Neural crest cell (in vitro differentiated cells): ENCODE measurements at places on chromosomes 4 and X.

DNA sequence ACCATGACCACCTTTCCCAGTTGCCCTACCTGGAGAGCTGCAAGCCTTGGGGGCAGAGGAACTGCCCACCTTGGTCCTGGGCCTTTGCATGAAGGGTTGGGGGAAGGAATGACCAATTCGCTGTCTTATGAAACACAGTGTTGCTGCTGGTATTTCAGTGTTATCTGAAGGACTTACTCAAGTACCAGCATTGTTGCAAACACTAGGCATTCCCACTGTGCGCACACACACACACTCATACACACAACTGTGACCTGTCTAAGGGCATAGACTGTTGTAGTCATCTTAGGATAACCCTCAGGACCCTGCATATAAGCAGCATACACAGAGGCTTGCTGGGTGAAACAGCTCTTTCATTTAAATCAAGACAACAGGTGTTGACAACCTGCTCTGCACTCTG is 210.9 kb downstream of the EVC2 start:
- no peak for DNase-seq

- DNase-seq = no peak
Observed at GRCh38 chr4:13722649-13723048, 95.1 kb upstream of the BOD1L1 start.

- no peak for DNase-seq
Observed at GRCh38 chr4:123866796-123867195, 470.2 kb downstream of the SPRY1 start.

GRCh38 chr4:176939445-176939844 is 146.7 kb upstream of the VEGFC start:
- DNase-seq = no peak

DNA sequence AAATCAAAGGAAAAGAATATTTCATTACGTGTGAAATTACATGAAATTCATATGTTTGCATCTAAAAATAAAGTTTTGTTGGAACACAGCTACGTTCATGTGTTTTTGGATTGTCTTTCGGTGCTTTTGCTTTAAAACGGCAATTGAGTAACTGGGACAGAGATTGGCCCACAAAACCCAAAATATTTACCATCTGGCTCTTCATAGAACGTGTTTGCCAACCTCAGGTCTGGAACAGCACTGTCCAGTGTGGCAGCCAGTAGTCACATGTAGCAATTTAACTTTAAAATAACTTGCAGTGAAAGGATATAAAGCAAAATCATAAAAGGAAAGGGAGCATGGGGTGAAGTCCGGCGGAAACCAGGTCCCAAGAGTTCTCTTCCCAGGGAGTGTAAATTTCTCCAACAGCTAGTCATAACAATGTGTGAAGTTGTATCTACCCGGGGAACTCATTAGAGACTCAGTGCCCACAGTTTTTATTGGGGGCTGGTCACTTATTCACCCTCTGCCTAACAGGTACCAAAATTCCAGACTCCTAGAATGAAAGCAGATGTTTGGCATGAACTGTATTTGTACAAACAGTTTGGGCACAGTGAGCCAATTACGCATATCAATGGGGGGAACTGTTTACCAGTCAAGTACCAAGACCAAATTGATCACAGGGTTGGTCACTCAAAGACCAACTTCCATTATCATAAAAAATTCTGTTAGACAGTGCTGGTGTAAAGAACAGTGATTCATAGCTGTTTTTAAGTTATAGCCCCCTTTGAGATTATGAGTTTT is 10.3 kb downstream of the OCIAD1 start:
- no peak for DNase-seq

GRCh38 chrX:10129229-10129628 is 27.5 kb upstream of the CLCN4 start:
- no peak for DNase-seq

- DNase-seq = no peak
Observed at GRCh38 chr4:68451246-68452211, 4.3 kb downstream of the TMPRSS11E start.

DNA sequence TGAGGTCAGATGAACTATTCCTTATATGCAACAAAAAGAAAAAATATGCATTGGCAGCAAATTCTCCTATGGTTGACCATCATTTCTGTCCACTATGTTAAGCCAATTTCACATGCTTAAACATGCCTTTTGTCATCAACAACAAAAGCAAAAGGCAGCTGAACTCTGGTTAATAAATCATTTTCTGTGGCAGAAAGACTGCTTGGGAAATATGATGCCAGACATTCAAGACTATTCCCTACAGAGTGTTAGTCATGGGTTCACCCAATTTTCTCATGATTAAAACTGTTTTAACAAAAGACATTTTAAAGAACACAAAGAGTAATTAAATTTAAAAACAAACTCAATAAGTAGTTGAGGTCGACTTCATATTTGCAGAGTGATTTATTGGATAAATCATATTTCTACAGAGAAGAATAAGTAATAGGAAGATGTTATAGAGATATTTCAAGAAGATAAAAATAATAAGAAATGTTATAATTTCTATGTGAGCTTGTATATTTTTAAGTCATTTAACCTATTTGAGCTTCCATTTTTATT is 890.6 kb downstream of the STPG2 start:
- DNase-seq = no peak

DNA sequence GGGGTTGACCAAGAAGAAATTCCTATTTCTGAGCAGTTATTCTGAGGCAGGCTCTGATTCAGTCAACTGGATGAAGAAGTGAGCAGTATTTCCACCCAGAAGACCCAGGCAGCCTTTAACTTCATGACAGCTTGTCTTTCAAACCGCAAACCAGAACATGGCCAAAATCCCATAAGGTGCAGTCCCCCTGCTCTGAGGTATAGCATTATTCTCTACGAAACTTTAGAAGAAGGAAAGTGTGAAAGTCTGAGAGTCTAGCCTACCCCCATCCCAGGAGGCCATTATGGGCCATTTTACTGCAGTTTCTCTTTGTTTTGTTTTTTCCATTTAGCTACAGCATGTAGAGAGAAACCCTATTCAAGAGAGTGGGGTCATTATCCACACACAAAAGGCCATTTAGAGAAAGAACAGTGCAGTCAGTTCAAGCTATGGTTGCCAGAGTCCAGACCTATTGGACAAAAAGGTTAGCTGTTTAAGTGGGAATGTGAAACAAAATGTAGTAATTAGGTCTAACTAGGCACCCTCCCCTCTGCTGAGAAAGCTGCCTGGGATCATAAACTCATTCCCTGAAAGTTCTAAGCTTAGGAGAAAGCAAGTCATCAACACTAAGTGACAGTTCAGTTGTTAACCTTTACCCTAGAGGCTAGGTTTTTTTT is 52.1 kb upstream of the RASGEF1B start:
- DNase-seq = no peak

DNA sequence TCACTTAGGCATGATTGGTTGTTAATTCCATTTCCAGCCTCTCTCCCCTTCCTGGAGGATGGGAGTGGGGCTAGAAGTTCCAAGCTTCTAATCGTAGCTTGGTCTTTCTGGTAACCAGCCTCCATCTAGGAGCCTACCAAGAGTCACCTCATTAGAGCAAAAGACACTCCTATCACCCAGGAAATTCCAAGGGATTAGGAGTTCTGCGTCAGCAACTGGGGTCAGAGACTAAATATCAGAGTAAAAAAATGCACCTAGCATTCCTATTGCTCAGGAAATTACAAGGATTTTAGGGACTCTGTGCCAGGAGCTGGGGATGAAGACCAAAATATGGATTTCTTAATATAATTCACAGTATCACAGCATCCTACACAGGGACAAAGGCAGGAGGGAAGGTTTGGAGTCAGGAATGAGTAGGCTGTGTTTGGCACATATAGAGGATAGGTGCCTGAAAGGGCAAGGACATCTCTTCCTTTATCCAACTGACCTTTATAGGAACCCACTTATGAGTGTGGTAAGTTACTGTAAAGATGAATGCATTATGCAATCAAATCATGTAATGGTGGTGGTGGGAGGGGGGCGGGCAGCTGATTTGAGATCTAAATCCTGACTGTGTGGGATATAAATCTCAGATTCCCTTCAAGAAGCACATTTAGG is 30.5 kb upstream of the LIMCH1 start:
- DNase-seq = no peak

GRCh38 chr4:141853091-141853764 is 216.8 kb downstream of the IL15 start:
- no peak for DNase-seq

GRCh38 chrX:7155163-7155562 is 7.2 kb upstream of the PUDP start:
- no peak for DNase-seq

GRCh38 chr4:2646396-2647149 is 109.6 kb downstream of the TNIP2 start:
- no peak for DNase-seq

DNA sequence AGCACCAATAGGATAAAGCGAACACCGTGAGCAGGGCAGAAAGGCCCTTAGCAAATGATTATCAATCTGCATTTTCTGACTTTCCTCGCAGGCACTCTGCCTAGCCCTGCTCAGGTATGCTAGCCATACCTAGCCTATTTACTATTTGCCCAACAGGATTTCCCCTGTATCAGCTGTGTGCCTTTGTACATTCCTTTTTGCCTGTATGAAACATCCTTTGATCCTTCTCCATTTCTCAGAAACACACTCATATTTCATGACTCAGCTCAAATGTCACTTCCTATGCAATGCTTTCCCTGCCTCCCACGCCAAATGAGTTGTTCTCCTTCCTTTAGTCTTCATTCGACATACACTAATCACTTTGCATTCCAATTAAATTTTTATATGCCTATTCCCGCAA is 37.2 kb downstream of the PCDH7 start:
- DNase-seq = no peak

DNA sequence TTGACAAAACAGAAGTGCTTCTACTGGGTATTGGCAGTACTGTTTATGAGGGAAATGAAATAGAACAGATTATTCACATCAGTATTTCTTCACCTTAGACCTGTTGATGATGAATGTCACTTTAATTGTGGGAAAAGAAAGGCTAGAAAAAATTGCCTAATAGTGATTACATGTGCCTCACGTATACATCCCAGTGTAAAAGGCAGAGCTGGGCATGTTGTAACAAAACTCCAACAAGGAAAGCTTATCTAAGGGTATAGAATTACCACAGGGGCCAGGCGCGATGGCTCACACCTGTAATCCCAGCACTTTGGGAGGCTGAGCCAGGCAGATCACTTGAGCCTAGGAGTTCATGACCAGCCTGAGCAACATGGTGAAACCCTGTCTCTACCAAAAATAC is 4.2 kb downstream of the PGM2 start:
- DNase-seq = no peak

DNA sequence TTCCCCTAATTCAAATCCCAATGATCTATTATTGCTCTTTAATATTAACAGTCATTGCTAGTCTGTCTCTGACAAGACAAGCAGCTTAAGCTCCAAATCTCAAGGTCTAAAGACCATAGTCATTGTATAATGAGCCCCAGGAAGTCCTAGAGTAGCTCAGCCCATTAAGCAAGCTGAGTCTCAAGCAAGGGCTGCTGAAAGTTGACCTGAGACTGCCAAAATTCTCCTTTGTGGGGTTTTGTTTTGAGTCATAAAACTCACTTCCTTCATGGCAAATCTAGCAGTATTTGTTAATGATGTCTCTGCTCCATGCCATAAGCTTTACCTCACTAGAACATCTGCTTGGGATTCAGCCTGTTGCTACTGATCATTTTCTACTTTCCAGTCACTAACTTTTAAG is 313.2 kb downstream of the ANTXR2 start:
- no peak for DNase-seq

DNA sequence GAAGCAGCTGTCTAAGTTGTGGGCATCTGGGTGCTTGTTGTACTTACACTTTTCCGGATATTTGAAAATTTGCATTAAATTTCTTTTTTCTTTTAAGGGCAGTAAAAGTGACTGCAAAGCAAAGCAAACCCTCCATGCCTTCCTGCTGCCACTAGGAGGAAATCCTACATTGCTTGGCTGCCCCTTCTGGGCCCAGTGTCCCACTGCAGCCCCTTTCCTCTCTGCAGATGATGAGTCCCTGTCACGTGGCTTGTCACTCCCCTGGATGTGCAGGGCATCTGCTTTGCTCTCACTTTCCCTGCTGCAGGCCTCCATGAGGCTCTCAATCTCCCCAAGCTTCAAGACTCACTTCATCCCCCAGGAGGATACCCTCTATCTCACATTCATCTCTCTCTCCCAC is 12.7 kb downstream of the TSR2 start:
- peak; percentile 2 for DNase-seq

- DNase-seq = no peak
Observed at GRCh38 chr4:32189130-32189529, 1469.0 kb downstream of the PCDH7 start.

- no peak for DNase-seq
Observed at GRCh38 chrX:57367649-57368048, 81.1 kb downstream of the FAAH2 start.

DNA sequence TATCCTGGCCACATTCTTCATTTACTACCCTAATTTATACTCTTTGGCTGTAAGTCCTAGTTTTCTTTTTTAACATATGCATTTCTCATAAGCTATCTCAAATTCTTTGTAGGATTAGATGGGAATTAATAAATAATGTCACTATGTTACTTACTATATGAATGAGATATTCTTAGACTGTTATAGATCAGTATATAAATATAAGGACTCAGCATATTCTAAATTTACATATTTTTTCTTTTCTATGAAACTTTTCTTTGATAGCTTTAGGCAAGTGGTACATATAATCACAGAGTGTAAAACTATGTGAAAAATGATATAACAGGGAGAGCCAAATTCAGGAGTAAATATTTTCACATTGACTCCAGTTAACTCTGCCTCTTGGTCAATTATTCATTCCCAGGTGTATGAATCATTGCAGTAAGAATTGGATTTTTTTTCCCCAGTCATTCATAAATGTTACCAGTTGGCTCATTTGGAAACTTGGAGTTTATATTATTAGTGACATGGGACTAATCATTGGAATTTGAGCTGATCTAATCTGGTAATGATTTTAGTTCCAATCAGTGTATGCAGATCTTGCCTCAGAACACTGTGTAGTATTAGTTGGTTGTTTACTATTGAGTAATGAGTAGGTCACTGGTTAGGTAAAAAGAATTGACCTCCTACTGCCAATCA is 25.3 kb downstream of the FHIP1A start:
- DNase-seq = no peak

GRCh38 chrX:117196481-117196880 is 733.7 kb upstream of the CT83 start:
- DNase-seq = no peak

DNA sequence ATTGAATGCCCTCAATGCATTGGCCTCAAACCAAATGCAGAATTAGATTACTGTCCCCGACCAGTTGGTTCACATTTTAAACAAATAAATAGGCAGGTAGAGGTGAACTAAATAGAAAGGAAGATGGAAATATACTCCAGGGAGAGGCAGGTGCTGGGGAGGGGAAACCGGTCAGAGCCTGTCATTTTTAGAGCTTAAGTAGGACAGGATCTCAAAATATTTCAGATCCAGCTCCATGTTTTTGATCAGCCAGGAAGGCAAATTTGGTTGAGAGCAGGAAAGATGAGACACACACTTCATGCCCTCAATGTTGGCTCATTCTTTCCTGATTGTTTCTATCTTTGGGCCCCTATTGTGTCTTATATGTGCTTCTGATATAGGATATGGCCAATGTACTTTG is 206.7 kb downstream of the SHROOM3 start:
- DNase-seq = no peak

DNA sequence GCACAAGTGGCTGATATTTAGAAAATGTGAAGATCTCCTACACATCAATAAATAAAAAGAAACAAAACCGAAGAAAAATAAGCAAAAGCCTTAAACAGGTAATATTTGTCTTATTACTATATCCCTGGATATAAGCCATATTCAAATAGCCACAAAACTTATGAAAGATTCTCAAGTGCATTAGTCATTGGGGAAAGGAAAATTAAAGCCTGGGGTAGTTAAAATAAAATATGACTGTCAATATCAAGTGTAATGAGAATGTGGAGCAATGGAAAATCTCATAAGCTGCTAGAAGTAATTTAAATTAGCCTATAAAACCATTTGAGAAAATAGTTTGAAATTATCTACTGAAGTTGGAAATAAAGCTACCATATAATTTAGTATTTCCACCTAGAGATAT is 399.9 kb downstream of the GASK1B start:
- no peak for DNase-seq
